ENCODE measurements at places on chromosomes 5 and 9. TPM values are rescaled to one million over a fixed set of nuclear protein-coding genes. Genes with fewer than 3 reads are reported as not detected.

TEX48 gene
- not detected for total RNA-seq

GRCh38 chr9:99582814-99583213, 238.9 kb upstream of the NR4A3 start:
- DNase-seq, result no peak

- DNase-seq, result no peak
These were observed 158.7 kb downstream of the EFNA5 start for GRCh38 chr5:107512029-107512428.

GRCh38 chr5:33800241-33800950, 91.4 kb downstream of the ADAMTS12 start:
- DNase-seq, result no peak

GRCh38 chr9:38295764-38296163, 96.7 kb upstream of the ALDH1B1 start:
- no peak for DNase-seq

- no peak for DNase-seq
These were observed 24.9 kb downstream of the LPCAT1 start for GRCh38 chr5:1498623-1499416.

AGTPBP1 gene
- 33.8 TPM for total RNA-seq

SLC45A2 gene
- not detected for total RNA-seq

WHRN gene
- total RNA-seq, result not detected

GPBP1 gene
- total RNA-seq, result 40.4 TPM

LTC4S gene
- 6.0 TPM for total RNA-seq

IFNK gene
- total RNA-seq, result not detected

DNA sequence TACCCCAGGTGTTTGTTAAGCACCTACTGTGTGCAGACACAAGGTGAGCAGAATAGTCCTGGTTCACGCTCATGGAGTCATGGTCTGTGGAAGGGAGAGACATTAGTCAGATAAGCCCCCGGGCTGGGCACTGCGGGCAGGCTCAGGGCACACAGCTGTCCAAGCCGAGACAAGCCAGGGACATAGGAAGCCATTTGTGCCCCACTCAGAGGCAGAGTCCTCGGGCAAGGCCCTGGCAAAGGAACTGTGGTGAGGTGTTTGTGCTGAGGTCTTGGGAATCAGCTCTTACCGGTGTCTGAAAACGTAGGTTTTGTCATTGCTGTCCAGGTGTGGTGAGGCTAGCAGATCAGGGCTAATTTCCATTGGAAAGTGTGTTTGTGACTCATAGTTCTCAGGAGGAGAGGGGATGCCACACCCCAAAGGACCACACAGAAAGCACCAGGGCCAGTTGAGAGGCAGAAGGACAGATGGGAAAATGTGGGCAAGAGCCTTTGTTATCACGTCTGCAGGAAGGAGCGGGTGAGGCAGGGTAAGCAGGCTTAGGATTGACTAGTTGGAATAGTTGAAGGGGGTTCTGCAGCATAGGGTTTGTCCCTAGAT, 46.1 kb upstream of the NEURL1B start:
- DNase-seq, result no peak

SPAAR gene
- 1.3 TPM for total RNA-seq

GABRP gene
- total RNA-seq, result not detected

- no peak for DNase-seq
These were observed 98.9 kb downstream of the ACTL7B start for GRCh38 chr9:108756746-108757490.

GRCh38 chr9:126844085-126844484, 16.4 kb upstream of the ZBTB34 start:
- no peak for DNase-seq

DNA sequence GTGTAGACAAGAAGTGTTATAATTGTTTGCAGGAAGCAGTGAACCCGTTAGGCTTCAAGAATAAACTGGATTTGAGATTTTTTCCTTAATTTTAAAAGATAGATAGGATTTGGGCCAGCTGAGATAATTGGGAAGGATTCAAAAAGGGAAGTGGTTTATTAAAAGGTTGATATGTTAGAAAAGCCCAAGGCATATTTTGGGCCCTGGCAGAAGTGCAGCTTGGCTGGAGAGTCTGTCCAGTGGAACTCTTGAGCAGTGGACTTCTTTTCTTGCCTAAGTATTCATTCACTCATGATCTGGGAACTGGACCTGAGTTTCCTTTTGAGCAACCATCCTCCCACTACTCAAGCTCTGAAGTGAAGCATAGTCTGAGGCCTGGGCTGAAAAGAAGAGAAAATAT, 433.4 kb downstream of the ZSWIM6 start:
- DNase-seq, result no peak

DNA sequence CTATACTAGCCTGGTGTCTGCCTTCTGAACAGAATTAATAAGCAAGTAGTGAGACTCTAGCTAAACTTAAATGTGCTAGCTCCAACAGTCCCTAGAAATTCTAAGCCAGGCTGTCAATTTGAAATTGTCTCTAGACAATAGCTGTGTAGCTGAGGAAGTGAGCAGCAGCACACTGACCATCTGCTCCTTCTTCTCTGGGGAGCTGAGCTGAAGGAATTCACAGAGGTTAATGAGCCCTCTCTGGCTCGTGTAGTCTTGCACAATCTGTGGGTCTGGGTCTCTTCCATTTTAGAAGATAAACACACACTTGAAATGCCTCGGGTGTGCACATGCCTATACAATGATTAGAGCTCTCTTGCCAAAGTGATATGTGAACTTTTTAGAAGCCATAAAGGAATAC, 63.5 kb upstream of the BARX1 start:
- DNase-seq, result no peak

GRCh38 chr5:116754556-116754955, 179.9 kb upstream of the SEMA6A start:
- no peak for DNase-seq

IL9 gene
- not detected for total RNA-seq

DNA sequence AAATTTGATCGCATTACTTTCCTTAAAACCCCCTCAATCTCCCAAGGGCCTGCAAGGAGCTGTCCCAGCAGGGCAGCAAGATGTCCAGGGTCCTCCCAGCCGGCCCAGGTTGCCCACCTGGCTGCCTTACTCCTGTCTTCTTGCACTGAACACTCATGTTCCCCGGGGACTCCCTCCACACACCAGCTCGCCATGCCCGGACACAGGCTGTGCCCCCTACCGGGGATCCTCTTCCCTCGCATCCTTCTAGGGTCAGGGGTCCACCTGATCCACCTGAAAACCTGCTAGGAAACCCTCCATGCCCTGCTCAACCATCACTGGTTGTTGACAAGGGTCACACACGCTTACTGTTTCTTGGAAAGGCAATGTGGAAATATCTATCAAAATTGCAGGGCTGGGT, 172.0 kb upstream of the MSX2 start:
- DNase-seq, result no peak

DNA sequence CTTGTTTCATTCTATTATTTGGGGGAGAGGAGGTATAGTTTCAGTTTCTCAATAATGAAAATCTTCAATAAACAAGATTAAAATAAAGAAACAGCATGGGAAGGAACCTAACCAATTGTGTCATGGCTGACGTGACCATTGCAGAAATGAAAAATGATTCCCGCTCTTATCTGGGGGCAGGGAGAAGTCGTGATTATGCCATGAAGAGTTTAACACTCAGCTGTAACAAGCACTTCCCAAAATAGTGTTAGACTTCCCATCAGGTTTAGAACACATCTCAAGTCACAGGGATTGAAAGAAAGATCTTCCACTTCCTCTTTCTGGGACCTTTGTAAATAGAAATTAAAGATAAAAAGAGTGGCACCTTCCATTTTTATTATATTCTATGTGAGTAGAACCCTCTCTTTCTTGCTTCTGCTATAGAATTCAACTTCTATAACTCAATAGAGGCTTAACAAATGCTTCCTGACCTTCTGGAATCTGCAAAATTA, 122.2 kb downstream of the TRPM6 start:
- no peak for DNase-seq

GRCh38 chr5:43627028-43627427, 24.0 kb downstream of the NNT start:
- DNase-seq, result peak; percentile 62

DNA sequence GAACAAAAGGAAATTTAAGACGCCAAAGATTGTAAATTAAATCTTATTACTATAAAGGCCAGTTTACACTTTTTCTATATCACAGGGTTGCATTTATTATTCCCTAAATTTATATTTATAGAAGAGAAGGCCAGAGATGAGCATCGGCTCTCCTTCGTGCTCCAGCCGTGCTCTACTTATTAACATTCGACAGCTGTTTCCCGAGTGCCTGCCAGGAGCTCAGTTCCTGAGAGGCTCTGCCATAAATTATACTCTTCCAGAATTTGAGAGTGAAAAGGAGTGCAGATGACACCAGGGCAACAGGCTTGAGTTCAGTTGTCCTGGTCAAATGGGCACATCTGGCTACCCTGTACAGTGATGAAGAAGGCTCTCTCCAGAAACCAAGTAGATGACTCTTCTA, 70.1 kb downstream of the PCSK5 start:
- DNase-seq, result no peak

GRCh38 chr5:132949136-132949535, 14.3 kb downstream of the AFF4 start:
- no peak for DNase-seq

DNA sequence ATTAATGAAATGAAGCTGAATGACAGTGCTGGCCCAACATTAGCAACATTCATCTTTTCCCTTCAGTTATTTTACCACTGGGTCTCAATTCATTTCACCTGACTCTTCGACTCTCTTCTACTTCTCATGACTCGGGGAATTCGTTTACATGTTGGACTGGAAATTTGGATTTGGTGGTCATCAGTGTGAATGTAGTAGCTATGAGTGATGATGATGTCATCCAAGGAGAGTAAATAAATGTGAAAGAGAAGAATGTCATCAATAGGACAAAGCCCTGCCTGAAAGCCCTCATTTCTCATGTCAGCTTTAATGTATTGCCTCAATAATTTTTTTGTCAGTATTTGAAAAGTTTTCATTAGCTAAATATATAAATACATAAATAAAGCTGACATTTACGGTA, 21.9 kb upstream of the CFAP95 start:
- DNase-seq, result no peak

- no peak for DNase-seq
These were observed 180.5 kb downstream of the RFK start for GRCh38 chr9:76213751-76214150.

PTPRD gene
- total RNA-seq, result 0.78 TPM

MARCOL gene
- total RNA-seq, result not detected

DNA sequence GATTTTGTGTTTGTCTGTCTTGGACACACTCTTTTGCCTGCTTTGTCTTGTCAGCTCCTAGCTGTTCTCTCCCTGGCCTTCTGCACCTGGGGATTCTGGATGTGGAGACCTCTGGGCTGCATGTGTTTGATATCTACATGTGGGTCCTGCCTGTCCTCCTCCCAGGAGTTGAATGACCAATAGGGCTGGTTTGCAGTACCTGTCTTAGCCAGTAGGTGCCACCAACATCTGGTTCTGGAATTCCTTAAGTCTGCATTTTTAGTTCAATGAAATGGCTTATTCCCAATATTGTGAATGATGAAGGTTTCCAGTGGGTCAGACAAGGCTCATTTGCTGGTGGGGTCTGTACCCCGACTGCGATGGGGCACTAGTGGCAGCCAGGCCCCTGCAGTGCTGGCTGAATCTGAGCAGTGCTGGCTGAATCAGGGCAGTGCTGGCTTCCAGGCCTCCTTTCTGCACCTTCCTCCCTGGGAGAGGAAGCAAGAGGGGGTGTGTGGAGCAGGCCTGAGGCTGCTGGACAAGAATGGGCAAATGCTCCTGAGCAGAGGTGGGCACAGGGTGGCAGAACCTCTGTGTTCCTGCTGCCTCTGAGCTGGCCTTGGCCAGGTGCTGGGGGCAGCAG, 73.3 kb downstream of the RXRA start:
- DNase-seq, result no peak

UHRF2 gene
- 16.7 TPM for total RNA-seq

PRRX2 gene
- total RNA-seq, result 0.75 TPM

RFESD gene
- total RNA-seq, result 2.9 TPM

RXRA gene
- total RNA-seq, result 153 TPM

FLT4 gene
- total RNA-seq, result 2.6 TPM

DNA sequence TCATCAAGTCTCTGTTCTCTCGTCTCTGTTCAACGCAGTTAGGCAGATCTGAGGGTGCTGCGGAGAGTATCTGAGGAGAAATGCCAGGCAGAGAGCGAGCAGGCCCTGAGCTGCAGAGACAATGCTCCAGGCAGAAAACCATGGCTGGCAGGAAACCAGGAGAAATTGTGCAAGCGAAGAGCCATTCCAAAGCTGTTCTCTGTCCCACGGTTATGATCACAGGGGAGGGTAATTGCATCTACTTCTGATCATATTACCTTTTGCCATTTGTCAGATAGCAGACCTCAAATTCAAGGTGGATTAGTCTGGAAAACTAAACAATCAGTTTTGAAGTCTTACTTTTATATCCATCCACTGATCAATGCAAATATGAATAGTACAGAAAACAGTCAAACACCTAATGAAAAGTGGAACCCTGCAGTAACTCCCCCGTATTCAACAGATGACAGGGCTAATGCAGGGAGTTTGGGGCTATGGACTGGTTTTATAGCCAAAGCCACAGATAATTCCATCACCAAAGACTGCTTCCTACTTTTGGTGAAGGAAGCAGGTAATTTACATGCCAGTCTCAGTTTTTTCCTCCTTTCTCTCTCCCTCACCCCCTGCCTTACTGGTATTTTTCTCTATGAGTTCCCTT, 228.0 kb downstream of the DCP2 start:
- DNase-seq, result peak; percentile 70

DNA sequence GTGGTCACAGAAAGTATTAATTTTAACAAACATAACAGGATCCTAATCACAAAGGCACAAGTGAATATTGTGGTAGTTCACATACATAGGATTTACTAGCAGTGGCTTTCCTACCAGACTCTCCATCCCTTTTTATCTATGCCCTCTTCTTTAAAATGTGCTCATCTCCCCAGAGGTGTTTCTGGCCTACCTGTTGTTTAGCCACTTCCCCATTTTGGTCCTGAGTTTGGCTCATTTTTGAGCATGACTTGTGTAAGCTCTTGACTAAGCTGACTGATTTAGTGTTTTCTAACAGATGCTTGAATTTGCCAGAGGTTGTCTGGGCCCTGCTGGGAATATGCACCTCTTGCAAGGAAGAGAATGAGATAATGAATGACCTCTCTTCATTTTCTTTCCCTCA, 517.7 kb upstream of the CLINT1 start:
- DNase-seq, result no peak

- DNase-seq, result no peak
These were observed 76.2 kb downstream of the SLF1 start for GRCh38 chr5:94694671-94695070.

GRCh38 chr9:114193090-114193489, 37.8 kb downstream of the COL27A1 start:
- DNase-seq, result peak; percentile 57

DNA sequence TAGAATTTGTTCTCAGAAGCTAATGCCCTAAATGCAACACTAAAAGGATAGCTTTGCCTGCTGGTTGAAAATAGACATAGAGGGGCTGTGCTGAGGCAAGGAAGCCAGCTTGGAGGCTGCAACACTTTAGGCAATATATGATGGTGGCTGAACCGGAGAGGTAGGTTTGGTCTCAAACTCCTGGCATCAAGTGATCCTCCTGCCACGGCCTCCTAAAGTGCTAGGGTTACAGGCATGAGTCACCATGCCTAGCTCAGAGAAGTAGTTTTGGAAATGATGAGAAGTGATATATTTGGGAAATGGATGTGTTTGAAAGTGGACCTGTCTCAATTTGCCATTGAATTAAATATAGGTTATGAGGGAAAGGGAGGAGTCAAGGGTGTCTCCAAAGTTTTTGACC, 10.0 kb downstream of the DUSP1 start:
- no peak for DNase-seq

- DNase-seq, result no peak
These were observed 2.4 kb downstream of the CD180 start for GRCh38 chr5:67194166-67194565.

GRCh38 chr5:148841519-148841918, 15.1 kb downstream of the ADRB2 start:
- no peak for DNase-seq

- no peak for DNase-seq
These were observed 85.2 kb downstream of the ANKRD33B start for GRCh38 chr5:10648806-10649665.

SLC6A19 gene
- total RNA-seq, result 0.05 TPM
